Activated naive CD8-positive, alpha-beta T cell treated with anti-CD3 and anti-CD28 coated beads, Interleukin-2, amount 10 ng/mL, durations not matched to agents 7 days and 5 days (primary cell): ENCODE measurements at places on chromosomes 6 and 20. TPM values are rescaled to one million over a fixed set of nuclear protein-coding genes. Genes with fewer than 3 reads are reported as not detected.

GRCh38 chr6:91509039-91509438 is 922.2 kb upstream of the MAP3K7 start:
- no peak overlapping the region for H3K4me3 ChIP-seq
- no peaks in the 10 kb centered on the region for H3K27me3 ChIP-seq
- no peaks in the 10 kb centered on the region for H3K4me1 ChIP-seq
- DNase-seq = no peak

DNA sequence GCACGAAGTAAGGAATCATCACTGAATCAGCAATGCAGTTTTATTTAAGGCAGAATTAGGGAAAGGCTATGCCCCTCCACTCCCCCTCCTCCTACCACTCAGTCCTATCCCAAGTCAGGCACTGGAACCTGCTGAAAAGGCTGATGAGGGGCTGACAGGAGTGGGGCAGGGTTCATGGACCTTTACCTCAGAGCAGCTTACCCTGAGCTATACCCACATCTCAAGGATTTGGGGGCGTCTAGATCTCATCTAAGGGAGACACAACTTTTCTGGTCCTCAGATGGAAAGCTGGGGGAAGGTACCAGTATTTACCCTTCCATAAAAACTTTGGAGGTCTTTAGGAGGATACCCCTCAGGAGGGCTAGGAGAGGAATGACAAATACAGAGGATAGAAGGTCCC is 27.2 kb downstream of the GSS start:
- H3K4me1 ChIP-seq = peaks cover 20% of the 10 kb centered on the region
- H3K27me3 ChIP-seq = no peaks in the 10 kb centered on the region
- H3K36me3 ChIP-seq = peaks cover 44% of the 10 kb centered on the region
- no peak for DNase-seq

- H3K4me1 ChIP-seq = peaks cover 67% of the 10 kb centered on the region
- H3K4me3 ChIP-seq = peak overlapping the region; percentile 69
- no peaks in the 10 kb centered on the region for H3K27me3 ChIP-seq
- DNase-seq = no peak
- peaks cover 33% of the 10 kb centered on the region for H3K36me3 ChIP-seq
Measured at GRCh38 chr6:16136091-16136490, 7.2 kb downstream of the MYLIP start.

DNA sequence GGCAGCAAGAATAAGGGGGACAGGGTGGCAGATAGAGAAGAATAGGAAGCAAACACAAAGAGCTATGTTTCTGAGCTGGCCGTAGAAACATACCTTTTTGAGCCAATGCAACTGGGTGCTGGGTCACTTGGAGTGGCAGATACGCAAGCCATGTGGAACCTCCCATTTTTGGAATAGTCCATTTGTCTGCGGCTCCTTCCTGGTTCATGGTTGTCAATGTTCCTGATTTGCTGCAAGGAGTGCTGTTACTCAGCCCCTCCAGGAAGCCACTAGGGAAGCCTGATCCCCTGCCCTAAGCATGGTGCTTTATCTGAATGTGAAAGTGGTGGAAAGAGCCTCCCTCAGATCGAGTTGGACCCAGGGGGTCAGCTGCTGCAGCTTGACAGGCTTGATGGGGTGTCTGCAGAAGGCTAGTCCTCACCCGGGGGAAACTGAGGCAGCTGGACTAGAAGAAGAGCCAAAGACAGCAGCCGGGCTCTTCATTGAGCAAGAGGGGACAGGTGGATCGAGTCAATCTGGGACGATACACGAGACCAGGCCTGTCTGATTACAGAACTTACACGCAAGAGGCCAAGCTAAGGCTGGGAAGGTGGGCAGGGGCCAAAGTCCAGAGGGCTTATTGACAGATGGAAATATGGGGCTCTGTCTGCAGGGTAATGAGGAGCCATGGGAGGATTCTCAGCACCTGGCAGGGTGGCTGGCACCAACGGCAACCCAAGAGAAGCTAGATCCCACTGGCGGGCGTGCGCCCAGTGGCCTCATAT is 57.4 kb upstream of the CTNNBL1 start:
- no peak for DNase-seq
- H3K4me3 ChIP-seq = no peak overlapping the region
- H3K36me3 ChIP-seq = no peaks in the 10 kb centered on the region
- H3K27ac ChIP-seq = no peak overlapping the region
- H3K27me3 ChIP-seq = peaks cover 21% of the 10 kb centered on the region

GRCh38 chr20:25038103-25038410 is 19.9 kb downstream of the ACSS1 start:
- no peak for DNase-seq
- H3K27me3 ChIP-seq = no peaks in the 10 kb centered on the region
- peak overlapping the region; percentile 81 for H3K4me3 ChIP-seq
- H3K36me3 ChIP-seq = peaks cover 1% of the 10 kb centered on the region
- peak overlapping the region; percentile 94 for H3K27ac ChIP-seq

- no peak overlapping the region for H3K4me3 ChIP-seq
- H3K36me3 ChIP-seq = peaks cover 25% of the 10 kb centered on the region
- no peaks in the 10 kb centered on the region for H3K27me3 ChIP-seq
- H3K27ac ChIP-seq = no peak overlapping the region
- DNase-seq = no peak
Measured at GRCh38 chr20:33377366-33377765, 24.0 kb downstream of the CDK5RAP1 start.

DNA sequence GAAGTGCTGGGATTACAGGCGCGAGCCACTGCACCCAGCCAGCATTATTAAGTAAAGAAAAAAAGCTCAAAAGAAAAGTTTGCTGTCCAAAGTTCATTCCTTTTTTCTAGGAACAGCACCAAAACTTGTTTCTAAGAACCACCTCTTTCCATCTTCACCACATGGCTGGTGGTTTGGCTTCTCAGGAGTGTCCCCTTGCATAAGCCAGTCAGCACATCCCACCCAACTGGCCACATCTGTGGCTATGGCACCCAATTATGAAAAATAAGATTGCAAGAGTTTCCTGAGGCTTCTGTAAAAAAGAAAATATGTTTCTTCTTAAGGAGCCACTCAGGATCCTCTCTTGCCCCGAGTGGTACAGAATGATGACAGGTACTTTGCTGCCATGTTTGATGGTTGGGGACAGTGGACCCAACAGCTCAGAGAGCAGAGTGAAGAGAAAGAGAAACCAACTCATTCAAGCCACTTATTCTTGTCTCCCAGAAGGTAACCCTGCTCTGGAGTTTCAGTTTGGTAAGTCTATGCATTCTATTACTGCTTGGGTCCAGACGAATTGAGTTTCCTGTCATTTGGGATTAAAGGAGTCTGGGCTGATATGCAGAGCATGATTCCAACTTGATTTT is 65.3 kb downstream of the PSMB1 start:
- peaks cover 16% of the 10 kb centered on the region for H3K27me3 ChIP-seq
- H3K27ac ChIP-seq = no peak overlapping the region
- DNase-seq = no peak
- peaks cover 8% of the 10 kb centered on the region for H3K4me1 ChIP-seq
- no peak overlapping the region for H3K4me3 ChIP-seq
- H3K36me3 ChIP-seq = peaks cover 1% of the 10 kb centered on the region

DNA sequence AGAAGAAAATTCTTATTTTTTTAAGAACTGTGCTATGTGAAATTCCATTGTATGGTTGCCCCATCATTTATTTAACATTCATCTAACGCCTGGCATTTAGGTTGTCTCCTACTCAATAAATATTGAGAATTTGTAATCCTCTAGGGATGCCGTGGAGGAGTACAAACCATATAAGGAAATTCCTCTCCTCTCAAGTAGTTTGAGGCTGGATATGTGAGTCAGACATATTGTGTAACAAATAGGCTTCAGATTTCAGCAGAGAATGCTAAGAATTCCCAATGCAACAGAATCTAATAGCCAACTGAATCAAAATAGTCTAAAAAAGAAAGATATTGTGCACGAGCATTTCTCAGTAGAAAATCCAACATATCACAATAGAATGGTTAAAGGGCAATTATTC is 174.7 kb downstream of the OTOR start:
- H3K27ac ChIP-seq = no peak overlapping the region
- no peak for DNase-seq
- H3K36me3 ChIP-seq = no peaks in the 10 kb centered on the region
- no peak overlapping the region for H3K4me3 ChIP-seq
- no peaks in the 10 kb centered on the region for H3K27me3 ChIP-seq
- no peaks in the 10 kb centered on the region for H3K4me1 ChIP-seq

DNA sequence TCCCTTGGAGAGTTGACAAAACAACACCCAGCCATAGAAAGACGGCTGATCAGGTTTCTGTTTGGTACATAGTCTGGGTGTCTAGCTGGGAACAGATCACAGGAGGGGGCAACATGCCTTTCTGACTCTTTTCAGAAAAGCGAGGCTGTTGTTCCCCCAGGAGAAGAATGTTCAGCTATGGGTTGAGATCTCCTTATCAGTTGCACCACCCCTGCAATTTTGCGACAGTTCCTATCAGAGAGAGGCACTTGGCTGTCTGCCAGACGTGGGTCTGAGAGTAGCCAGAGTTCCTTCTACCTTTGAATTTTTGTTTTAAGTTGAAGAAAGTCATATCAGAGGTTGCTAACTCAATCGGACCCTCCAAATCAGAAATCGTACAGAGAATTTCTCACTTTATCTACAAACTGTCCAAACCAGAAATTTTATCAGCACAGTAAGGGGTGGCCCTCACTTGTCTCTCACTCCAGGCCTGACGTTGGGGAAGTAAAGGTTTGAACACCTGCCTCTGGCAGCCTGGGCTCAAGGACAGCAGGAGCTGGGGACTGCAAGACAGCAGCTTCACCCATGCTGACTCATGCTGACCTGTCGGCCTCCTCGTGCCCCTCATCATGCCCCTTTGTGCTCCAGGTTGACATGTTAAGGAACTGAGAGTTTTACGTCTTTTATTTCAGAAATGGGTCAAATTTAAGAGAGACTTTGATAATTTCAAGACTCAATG is 42.3 kb downstream of the TMC2 start:
- no peak overlapping the region for H3K4me3 ChIP-seq
- H3K4me1 ChIP-seq = no peaks in the 10 kb centered on the region
- peaks cover 49% of the 10 kb centered on the region for H3K27me3 ChIP-seq
- no peak overlapping the region for H3K27ac ChIP-seq

GRCh38 chr6:48290595-48290994 is 179.6 kb upstream of the PTCHD4 start:
- H3K36me3 ChIP-seq = no peaks in the 10 kb centered on the region
- H3K27me3 ChIP-seq = no peaks in the 10 kb centered on the region
- H3K4me3 ChIP-seq = no peak overlapping the region
- no peaks in the 10 kb centered on the region for H3K4me1 ChIP-seq

GRCh38 chr6:88619951-88620350 is 343.5 kb downstream of the RNGTT start:
- H3K4me1 ChIP-seq = no peaks in the 10 kb centered on the region
- no peak for DNase-seq
- no peak overlapping the region for H3K4me3 ChIP-seq
- peaks cover 7% of the 10 kb centered on the region for H3K36me3 ChIP-seq
- no peaks in the 10 kb centered on the region for H3K27me3 ChIP-seq

- H3K27me3 ChIP-seq = no peaks in the 10 kb centered on the region
- no peak for DNase-seq
- H3K36me3 ChIP-seq = peaks cover 14% of the 10 kb centered on the region
Measured at GRCh38 chr20:13425381-13426135, 204.5 kb downstream of the ISM1 start.

GRCh38 chr6:95690328-95690727 is 113.0 kb downstream of the MANEA start:
- H3K4me1 ChIP-seq = no peaks in the 10 kb centered on the region
- no peak overlapping the region for H3K27ac ChIP-seq
- H3K27me3 ChIP-seq = no peaks in the 10 kb centered on the region
- DNase-seq = no peak
- no peaks in the 10 kb centered on the region for H3K36me3 ChIP-seq

DNA sequence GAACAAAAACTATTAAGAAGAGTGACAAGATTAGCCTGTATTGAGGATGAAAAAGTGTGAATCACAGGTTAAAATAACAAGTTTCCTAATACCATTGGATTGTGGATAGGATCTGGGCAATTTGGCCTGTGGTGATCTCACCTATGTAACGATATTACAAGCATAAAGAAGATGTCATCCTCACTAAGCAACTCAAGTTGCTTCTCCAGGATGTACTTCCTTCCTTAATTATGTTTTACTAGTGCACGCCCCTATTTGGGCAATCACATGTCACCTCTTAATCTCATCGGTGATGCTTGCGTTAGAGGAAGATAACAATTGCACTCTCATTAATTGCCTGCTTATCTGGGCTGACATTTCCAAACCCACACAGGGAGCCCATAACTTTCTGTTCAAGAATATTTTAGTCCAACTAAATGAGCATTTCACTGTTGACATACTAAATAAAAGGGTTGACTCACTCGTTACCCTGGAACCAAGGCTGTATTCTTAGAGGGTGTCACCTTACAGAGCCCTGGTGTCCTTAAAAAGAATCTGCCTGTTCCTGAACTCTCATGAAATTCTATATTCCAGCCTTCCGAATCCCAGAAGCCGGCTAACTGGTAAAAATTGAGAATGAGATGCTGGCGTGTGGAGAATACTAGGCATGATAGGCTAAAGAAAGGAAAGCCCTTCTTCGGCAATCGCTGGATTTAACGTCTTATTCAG is 88.2 kb upstream of the ATXN1 start:
- peaks cover 10% of the 10 kb centered on the region for H3K27me3 ChIP-seq
- no peak for DNase-seq
- peaks cover 10% of the 10 kb centered on the region for H3K4me1 ChIP-seq
- H3K36me3 ChIP-seq = no peaks in the 10 kb centered on the region
- no peak overlapping the region for H3K27ac ChIP-seq
- H3K4me3 ChIP-seq = no peak overlapping the region

DNA sequence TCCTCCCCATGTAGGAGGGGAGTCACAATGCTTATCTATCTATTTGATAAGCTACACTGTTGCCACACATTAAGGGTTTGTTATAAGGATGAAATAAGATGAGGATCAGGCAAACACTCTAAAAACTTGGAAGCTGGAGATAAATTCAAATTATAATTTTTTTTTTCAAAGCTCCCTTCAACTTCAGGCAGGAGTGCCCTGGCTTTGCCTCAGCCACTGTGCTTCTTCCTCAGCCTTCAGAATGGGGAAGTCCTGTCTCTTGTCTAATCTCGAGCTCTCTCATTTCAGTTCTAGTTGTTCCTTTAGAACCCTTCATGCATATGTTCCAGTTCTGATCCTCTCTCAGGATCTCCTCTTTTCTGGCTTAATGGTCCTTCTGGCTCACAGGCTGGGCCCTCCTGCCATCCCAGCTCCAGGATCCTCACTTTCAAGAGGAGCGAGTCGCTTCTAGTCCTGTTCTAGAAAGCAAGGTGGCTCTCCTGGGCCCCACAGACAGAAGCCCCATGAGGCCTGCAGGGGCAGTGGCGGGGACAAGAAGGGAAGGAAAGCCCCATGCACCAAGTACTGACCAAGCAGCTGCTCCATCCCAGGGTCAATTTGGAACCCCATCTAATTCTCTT is 164.3 kb downstream of the VEGFA start:
- H3K27ac ChIP-seq = no peak overlapping the region
- no peaks in the 10 kb centered on the region for H3K36me3 ChIP-seq
- DNase-seq = no peak
- no peaks in the 10 kb centered on the region for H3K27me3 ChIP-seq
- H3K4me3 ChIP-seq = no peak overlapping the region
- no peaks in the 10 kb centered on the region for H3K4me1 ChIP-seq

DNA sequence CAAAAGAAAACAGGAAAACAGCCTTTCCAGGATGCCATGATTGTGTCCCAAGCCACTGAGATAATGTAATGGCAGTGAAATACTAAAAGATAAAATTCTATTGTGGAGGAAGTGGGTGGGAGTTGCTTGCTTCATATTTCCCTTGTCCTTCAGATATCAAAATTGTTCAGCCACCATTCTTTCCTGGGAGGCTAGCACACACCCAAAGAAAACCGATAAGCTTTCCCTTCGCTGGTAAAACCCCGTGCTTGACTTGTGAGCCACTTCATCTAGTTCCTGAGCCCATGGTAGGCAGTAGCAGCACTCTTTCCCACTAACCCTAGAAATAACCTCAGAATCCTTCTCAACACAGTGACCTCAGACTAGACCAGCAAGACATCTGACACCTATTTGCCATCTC is 357.4 kb upstream of the PLCB4 start:
- no peaks in the 10 kb centered on the region for H3K4me1 ChIP-seq
- H3K36me3 ChIP-seq = no peaks in the 10 kb centered on the region
- H3K4me3 ChIP-seq = no peak overlapping the region

The TREML2 gene
- total RNA-seq = 13.5 TPM

The NEU1 gene
- 16.4 TPM for total RNA-seq

The EFCAB8 gene
- 0.47 TPM for total RNA-seq

The CCN6 gene
- total RNA-seq = not detected
